Activated CD4-positive, alpha-beta T cell treated with anti-CD3 and anti-CD28 coated beads for 48 hours (primary cell): ENCODE measurements at places on chromosomes 16 and 17.

GRCh38 chr17:81865733-81866439 is 5.3 kb downstream of the ARHGDIA start:
- peak; percentile 32 for DNase-seq

GRCh38 chr17:58325289-58325726 is 3.3 kb downstream of the TSPOAP1 start:
- peak; percentile 44 for DNase-seq

DNA sequence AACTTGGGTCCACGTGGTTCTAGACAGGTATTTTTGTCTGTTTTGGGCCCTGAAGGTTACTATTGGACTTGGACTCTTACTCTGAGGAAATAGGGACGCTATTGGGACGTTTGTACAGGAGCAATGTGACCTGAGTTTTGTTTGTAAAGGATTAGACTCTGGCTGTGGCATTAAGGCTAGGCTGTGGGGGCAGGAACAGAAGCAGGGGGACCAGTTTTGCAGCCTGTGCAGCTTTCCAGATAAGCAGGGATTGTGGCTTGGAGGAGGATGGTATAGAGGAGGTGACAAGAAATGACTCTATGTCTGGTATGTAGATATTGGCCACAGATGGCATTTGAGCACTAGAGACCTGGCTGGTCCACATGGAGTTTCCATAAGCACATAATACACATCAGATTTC is 12.8 kb downstream of the NOD2 start:
- no peak for DNase-seq

DNA sequence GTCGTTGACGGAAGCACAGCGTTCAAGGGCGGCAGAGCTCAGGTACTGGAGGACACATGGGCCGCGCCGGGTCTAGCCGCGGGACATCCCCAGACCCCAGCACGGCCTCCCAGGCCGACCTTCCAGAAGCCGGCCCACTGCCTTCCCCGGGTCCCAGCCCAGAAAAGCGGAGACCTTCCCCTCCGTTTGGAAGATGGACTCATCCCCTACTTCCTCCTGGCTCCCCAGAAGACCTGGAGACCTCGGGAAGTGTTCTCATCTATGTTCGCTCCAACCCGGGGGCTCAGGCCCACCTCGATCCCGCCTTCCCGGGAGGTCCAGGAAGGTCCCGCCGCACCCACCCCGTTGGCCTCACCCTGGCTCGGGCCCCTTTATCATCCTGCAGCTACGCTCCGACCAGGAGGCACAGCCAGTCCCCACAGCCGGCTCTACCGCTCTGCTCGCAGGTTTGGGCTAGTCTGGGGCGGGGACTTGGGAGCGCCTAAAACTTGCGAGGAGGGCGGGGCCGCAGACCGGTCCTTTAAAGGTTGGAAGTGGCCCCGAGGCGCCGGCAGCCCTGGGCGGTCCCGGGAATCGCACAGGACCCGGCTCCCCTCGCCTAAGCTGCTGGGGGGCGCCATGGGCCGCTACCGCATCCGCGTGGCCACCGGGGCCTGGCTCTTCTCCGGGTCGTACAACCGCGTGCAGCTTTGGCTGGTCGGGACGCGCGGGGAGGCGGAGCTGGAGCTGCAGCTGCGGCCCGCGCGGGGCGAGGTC is at the start of gene ALOX12:
Gene ALOX12, plus strand, starts transcription at position 550 of the 756 bp plus-strand sequence. Its CDS starts 69 bp downstream, at position 619.
- no peak for DNase-seq

- DNase-seq: no peak
Measured at GRCh38 chr16:23407436-23408127, 45.4 kb downstream of the COG7 start.

DNA sequence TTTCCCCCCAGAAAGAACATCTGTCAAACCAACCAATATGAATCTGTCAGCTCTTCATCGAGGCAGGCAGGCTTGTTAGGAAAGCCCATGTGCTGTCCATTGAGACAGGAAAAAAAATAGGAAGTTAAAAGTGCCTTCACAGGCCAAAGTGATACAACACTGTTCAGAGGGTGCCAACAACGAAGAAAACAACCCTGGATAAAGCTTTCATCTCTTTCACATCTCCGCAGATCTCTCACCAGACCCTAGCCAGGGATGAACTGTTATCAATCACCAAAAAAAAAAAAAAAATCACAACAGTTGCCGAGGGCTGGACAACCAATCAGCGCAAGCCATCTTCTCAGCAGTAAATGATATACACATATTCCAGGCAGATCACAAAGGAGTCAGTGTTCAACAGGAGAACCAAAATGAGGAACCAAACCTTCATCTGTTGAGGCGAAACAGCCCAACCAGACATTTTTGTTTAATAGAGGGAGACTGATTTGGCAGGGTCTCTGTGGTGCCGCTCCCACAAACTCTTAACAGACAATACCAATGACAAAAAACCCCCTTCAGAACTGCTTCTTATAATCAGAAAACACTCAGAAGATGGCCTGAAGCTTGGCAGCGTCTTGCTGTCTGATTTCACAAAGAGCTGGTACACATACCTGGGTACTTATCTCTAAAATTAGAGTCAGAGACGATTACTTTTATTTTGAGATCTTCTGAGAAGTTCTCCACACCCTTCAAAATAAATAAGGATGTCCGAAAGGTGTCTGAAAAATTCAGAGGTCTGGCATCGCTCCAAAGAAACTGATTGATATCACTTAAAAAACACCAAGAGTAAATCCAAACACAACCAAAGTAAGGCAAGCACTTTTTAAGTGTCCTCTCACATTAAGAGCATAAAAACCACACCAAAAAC is 1.8 kb downstream of the MAP3K14 start:
- no peak for DNase-seq

- DNase-seq: no peak
Measured at GRCh38 chr17:65293584-65294180, 156.5 kb downstream of the RGS9 start.

- peak; percentile 35 for DNase-seq
Measured at GRCh38 chr17:8243827-8244226, 4.0 kb downstream of the CTC1 start.

GRCh38 chr17:44033861-44034408 is 19.2 kb upstream of the TMEM101 start:
- no peak for DNase-seq

GRCh38 chr17:80876950-80877728 is 114.5 kb upstream of the CHMP6 start:
- peak; percentile 89 for DNase-seq

GRCh38 chr17:30341703-30342249 is 7.9 kb upstream of the TMIGD1 start:
- no peak for DNase-seq

- no peak for DNase-seq
Measured at GRCh38 chr16:62130101-62130500, 93.9 kb upstream of the CDH8 start.

DNA sequence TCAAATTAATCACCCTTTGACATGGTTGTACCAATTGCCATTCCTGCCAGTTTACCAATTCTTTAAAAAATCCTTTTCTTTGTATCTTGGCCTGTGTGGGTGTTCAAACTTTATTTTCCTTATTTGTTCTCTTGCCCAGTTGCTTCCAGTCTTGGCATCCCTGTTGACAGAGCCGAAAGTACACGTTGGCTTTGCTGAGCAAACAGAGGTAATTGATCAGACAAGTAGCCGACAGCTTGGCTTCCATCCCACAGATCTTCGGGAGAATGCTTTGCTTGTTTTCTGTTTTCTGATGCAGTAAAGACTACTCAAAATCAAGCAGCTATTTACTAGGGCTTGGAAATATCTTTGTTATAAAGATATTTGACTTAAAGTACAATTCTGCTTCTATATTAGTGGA is 506.8 kb upstream of the SALL1 start:
- DNase-seq: no peak

DNA sequence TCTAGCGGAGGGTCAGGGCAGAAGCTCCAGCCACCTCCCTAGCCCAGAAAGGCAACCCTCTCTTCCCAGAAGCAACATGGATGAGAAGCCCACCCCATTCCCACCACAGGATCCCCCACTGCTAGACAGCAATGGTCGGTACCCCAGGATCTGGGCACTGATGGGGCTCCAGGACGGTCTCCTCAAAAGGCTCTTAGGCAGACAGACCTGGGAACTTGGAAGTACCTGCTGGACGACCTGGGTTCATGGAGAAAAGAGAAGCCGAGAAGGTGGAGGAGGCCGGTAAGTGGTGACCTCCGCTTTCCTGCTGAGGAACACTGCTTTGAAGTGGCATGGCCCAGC is 96.6 kb downstream of the TBC1D16 start:
- DNase-seq: no peak

- DNase-seq: no peak
Measured at GRCh38 chr17:78618264-78619066, 41.3 kb upstream of the DNAH17 start.

GRCh38 chr17:9421525-9421924 is 154.1 kb downstream of the STX8 start:
- no peak for DNase-seq

GRCh38 chr17:72421128-72422092 is 300.6 kb downstream of the SOX9 start:
- DNase-seq: peak; percentile 65

DNA sequence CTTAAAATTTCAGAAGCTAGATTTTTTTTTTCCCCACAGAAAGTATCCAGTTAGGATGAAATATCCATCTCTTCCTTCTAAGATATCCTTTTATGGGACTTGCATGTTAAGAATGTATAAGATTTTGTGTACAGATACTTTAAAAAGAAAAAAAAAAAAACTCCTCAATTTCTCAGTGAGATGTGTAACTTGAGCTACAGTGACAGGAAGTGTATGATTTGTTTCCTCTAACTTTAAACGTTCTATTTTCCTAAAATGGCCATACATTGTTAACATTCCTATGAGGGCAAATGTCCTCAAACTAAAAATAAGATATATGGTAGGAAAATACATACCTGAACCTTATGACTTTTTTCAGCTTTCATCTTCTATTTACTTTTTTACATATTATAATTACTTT is 8.9 kb downstream of the FBXO47 start:
- DNase-seq: no peak

DNA sequence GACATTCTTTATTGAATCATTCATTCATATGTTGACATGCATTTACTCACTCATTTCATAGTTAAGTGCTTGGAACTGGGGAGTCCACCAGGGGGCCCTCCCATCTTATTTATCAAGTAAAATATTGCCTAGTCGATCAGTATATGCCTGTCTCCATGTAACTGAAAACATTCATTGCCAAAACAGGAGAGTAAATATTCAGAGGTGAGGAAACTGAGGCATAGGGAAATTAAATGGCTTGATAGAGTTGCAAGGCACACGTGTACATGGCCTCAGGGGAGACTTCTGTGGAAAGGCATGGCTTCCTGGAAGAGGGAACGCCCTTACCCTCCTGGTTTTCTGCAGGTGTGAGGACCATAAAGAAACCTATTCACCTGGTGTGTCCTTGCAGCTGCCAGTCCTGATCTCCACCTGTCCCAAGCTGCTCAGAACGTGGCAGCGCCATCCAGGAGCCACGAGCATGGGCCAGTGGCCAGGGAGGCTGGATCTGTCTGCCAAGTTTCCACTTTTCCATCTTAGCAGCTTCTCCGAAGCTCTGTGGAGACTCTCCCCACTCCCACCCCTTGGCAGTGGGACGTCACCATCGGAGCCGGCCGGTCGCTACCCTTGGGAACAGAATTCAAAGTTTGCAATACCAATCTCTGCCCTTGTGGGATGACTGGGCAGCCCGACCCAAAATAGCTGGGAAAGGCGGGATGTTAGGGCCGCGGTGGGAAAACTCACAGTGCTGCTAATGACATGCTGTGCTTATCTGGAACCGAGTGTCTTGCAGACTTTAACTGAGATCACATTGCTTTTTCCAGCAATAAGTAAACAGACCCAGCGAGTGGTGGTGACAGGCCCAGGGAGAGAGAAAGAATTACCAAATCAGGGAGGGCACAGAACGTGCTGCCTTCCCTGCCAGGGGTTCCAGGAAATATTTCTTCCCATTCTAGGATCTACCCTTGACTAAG is 4.1 kb upstream of the C1QTNF1 start:
- peak; percentile 73 for DNase-seq

GRCh38 chr16:81216114-81216513 is 22.4 kb upstream of the BCO1 start:
- no peak for DNase-seq

DNA sequence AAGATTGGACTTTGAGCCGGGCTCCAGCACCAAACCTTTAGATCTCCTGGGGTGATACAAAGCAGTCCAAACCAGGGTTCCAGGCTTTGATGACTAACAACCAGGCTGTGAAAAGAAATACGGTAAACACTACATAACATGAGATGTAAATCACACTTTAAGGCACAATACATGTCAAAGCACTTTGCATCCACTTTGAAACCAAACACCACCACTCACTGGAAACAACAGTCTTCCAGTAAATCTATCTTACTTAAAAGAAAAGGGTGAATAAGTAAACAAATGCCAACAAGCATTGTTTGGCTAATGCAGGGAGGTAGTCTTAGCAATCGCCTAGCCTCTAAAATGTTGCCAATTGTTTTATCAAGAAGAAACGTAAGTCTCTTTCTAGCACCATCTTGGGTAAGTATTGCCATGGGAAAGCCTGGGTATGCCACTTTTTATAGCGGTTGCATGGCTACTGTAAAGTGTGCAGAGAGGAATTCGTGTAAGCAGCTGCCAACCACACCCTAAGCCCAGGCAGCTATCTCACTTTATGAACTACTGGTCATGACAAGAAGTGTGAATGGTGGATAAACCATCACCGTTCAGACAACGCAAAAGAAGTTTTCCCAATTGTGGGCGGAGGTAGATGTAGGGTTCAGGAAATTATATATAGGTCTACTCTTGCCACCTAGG is 267.4 kb upstream of the PSMD7 start:
- DNase-seq: no peak

DNA sequence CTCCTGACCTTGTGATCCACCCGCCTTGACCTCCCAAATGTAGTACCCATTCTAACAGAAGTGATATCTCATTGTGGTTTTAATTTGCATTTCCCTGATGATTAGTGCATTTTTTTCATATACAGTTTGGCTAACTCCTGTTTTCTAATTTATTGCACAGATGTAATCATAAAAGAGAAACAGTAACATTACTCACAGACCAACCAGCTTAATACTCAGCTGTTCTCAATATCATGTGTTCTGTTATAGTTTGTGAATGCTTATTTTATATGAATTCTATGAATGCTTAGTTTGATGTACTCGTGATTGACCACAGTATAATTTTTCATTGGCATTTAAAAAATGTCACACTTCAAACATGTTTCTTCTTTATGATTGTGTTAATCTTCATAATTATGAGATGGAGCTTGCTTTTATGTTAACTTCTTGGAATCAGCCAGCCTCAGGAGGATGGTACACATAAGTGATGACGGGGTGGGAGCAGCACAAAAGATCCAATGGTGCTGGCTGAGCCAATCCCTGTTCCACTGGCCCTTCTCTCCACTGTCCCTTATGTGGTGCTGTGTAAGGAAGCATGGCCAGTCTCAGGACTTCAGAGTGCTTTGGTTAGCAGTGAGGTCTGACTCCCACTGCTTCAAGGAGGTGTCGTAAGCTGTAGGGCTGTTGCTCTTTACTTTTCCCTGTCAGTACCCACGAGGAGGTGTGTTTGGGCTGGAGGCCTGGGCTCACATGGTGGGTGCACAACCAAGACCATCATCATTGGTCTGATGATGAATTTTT is 191.0 kb downstream of the SPECC1 start:
- DNase-seq: no peak

- DNase-seq: no peak
Measured at GRCh38 chr16:15502041-15502725, 67.8 kb downstream of the BMERB1 start.

GRCh38 chr17:58572846-58573245 is 58.4 kb upstream of the MTMR4 start:
- DNase-seq: no peak
